Peyer's patch (tissue), 4 donors: ENCODE measurements at places on chromosomes 5 and 9. TPM values are rescaled to one million over a fixed set of nuclear protein-coding genes. Genes with fewer than 3 reads are reported as not detected.

GRCh38 chr9:98031169-98031568 is 25.4 kb upstream of the NANS start:
- no peak for DNase-seq

DNA sequence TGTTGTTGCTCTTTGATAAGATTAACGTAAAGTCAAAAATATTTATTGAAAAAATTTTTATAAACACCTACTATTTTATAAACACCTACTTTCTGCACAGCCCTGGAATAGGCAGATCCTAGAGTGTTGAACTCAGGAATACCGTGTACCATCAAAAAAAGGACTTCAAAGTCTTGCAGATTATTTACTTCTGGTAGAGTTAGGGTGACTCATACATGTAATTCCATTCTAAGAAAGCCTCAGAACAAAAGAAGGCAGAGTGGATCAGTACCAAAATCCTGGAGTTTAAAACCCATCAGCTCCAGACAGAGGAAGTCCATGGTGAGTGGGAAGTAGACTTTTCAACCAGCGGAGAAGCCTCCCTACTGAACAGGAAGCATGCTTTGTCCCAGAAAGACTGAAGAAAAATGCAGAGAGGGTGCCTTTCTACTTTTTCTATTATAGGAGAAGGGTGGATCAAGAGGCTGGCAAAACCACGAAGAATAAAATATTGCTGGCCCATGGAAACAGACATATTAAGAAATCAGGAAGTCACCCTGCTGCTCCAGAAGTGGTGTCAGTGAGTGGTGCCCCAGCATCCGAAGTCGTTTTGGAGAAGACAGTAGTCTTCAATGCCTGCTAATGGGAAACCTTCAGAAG is 45.1 kb upstream of the DAB2 start:
- DNase-seq = no peak

- no peak for DNase-seq
Observed at GRCh38 chr5:145689235-145689634, 145.9 kb downstream of the PRELID2 start.

GRCh38 chr9:4830699-4831098 is 38.0 kb downstream of the RCL1 start:
- no peak for DNase-seq

- DNase-seq = no peak
Observed at GRCh38 chr9:71858812-71859211, 52.2 kb downstream of the ABHD17B start.

The BHMT2 gene
- total RNA-seq = 1.1 TPM

DNA sequence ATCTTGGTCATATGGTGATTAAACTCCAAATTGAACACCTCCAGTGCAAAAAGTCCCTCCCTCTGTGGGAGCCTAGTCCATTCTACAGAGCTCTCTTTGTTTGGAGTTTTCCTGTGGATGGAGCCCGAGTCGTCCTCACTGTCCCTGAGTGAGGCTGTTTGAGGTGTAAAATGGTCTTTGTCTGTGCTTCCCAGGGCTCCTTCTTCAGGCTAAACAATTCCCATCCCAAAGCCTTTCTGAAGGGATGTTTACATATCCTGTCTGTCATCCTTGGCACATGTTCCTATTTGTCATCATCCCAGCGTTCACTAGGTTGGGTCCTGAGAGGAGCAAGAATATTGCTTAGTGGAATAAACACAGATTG is 68.9 kb downstream of the COL27A1 start:
- DNase-seq = no peak

- DNase-seq = no peak
Observed at GRCh38 chr5:55691265-55692105, 20.6 kb downstream of the SLC38A9 start.

The GKAP1 gene
- 13.7 TPM for total RNA-seq

- no peak for DNase-seq
Observed at GRCh38 chr5:74567411-74567995, 73.0 kb downstream of the ENC1 start.
